ENCODE measurements at places on chromosomes 7 and 10.

- DNase-seq = no peak
Measured at GRCh38 chr7:135920478-135920877, 56.7 kb downstream of the MTPN start.

GRCh38 chr10:77638321-77639101 is 903 bp upstream of the KCNMA1 start:
- DNase-seq = peak; percentile 67

DNA sequence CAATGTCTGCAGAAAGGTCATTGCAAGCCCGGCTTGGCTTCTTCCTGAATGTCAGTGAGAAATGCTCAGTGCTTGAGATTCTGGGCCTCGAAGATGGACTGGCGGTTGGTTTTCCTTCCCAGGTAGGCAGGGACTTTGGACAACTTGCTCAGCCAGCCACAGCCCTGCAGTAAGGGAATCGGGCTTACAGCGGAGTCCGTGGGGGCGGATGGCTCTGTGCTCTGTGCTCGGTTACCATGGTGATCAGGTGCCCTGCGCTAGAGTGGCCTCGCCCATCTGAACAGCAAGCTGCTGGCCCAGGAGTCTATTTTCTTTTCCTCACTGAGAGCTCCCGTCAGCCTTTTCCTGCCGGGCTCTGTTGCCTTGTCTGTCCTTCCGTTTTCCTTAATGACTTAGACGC is 77.8 kb upstream of the SH2B2 start:
- peak; percentile 84 for DNase-seq

- DNase-seq = no peak
Measured at GRCh38 chr7:13894954-13895353, 94.5 kb downstream of the ETV1 start.

DNA sequence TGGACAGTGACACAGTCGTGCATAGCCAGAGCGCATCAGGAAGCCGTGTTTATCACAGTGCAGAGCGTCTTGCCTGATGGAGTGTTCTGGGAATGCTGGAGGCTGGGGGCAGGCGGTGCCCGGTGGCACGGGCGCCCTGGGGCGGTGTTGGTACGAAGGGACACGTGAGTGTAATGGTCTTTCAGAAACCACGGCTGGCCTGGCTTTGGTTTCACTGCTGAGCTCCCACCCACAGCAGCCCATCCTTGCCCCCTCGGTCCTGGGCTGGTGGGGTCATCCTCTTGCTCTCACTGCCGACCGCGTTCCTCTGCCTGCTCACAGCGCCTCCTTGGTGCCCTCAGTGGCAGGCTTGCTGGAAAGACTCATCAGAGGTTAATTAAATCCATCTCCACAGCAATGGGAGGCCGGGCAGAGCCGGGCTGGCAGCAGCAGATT is 50.6 kb downstream of the NKX6-2 start:
- DNase-seq = no peak

DNA sequence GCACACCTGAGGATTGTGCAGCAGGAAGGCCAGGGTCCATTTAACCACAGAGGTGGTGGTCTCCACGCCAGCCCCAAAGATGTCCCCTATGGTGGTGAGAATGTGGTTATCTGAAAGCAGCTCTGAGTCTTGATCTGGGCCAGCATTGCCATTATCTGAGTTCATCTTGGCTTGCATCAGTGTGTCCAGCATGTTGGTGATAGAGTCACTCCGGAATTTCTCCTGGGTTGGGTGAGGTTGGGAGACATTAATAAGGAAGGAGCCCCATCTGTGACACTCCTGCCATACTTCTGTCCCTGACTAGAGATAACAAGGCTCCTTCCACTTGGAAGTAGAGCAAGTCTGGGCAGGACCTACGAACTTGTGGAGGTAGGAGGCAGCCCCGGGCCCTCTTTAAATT is 4.2 kb downstream of the CYP17A1 start:
- DNase-seq = no peak
